ENCODE measurements at places on chromosomes 3 and 15.

- H3K27ac ChIP-seq: peak within 1 kb of the TSS; percentile 70
- DNase-seq: peak; percentile 94
- H3K4me3 ChIP-seq: peak within 1 kb of the TSS; percentile 80
- H3K4me1 ChIP-seq: peaks cover 7% of the 10 kb centered on the region
Measured at GRCh38 chr15:73051807-73052652, at the start of gene NEO1. Gene NEO1, plus strand, starts transcription at chr15:73052463. Its CDS starts 213 bp downstream, at chr15:73052676.

DNA sequence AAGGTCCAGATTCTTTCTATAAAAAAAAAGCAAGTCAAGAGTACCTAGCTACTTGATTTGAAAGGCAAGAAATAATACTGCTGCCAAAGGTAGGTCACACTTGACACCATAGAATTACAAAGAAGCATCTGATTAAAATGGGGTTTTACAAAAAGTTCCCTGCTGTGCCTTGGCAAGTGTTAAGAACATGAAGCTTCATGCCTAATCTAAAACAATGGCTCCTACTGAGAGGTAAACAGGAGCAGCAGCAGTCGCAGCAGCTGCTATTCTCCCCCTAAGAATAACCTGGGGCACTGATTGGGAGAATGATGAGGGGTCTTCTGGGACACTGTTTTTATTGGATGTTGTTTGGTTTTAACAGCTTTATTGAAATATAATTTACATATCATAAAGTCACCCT is 14.1 kb downstream of the UBP1 start:
- no peak overlapping the region for H3K27ac ChIP-seq
- no peaks in the 10 kb centered on the region for H3K27me3 ChIP-seq
- DNase-seq: no peak
- peaks cover 36% of the 10 kb centered on the region for H3K4me1 ChIP-seq
- H3K4me3 ChIP-seq: no peak overlapping the region

DNA sequence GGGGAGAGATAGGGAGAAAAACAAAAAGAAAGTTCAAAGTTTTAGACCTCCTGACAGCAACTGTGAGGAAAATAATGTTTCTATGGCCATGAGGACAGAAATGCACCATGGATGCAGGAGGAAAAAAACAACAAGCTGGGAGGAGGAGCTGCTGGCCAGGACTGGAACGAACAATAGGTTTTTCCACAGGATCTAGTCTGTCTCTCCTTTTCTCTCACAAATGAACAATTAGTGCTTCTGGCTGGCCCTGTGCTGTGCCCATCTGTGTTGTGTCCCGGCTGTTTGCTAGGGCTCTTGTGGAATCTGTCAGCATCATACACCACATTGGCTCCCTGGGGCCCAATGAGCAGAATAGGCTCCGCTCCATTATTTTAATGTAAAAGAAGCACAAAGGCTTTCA is 15.2 kb downstream of the GK5 start:
- DNase-seq: no peak
- H3K27me3 ChIP-seq: no peaks in the 10 kb centered on the region
- peaks cover 5% of the 10 kb centered on the region for H3K4me1 ChIP-seq

GRCh38 chr3:122928396-122929187 is 99.0 kb downstream of the SEMA5B start:
- no peak for DNase-seq
- H3K27ac ChIP-seq: no peak overlapping the region
- peaks cover 9% of the 10 kb centered on the region for H3K27me3 ChIP-seq

GRCh38 chr3:43022121-43022520 is 43.0 kb downstream of the GASK1A start:
- H3K4me3 ChIP-seq: no peak overlapping the region
- peaks cover 9% of the 10 kb centered on the region for H3K27me3 ChIP-seq
- no peaks in the 10 kb centered on the region for H3K36me3 ChIP-seq
- H3K27ac ChIP-seq: no peak overlapping the region

DNA sequence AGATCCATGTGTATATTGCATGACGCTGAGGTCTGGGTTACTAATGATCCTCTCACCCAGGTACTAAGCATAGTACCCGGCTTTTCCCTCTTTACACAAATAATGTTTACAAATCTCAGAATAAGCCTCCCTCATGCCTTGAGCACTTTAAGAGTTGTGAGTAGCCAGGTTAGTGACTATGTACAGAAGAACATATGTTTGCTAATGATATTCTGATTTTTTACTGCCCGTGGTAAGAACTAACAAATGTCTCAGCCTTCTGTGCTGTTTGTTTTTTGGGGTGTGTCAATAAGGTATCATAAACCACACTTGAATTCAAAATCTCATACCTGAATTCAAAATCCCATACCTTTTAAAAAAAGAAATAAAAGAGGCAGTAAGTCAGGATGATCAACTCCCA is 59.5 kb downstream of the ABCC5 start:
- no peaks in the 10 kb centered on the region for H3K4me1 ChIP-seq
- no peaks in the 10 kb centered on the region for H3K27me3 ChIP-seq
- H3K36me3 ChIP-seq: peaks cover 16% of the 10 kb centered on the region
- H3K4me3 ChIP-seq: no peak overlapping the region

DNA sequence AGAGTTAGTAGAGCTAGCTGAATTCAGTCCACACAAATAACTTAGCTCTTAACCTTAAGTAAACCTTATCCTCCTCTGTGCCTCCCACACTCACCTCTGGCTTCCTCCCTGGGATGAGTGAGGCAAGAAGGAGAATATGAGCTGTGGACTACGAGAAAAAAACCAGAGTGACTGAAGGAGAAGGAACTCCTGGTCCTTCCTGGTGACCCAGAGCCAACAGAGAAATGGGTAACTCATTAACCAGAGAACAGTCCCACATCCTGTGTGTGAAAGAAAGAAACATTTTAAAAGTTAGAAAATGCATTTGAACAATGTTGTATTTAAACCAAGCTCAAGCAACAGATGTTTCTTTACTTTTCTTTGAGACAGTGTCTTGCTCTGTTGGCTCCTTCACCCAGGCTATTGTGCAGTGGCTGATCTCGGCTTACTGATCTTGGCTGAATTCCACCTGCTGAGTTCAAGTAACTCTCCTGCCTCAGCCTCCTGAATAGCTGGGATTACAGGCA is 27.5 kb upstream of the FAM81A start:
- no peak overlapping the region for H3K4me3 ChIP-seq
- no peaks in the 10 kb centered on the region for H3K36me3 ChIP-seq
- DNase-seq: no peak
- H3K27me3 ChIP-seq: peaks cover 14% of the 10 kb centered on the region
- peaks cover 32% of the 10 kb centered on the region for H3K4me1 ChIP-seq

- H3K27ac ChIP-seq: no peak overlapping the region
- H3K4me3 ChIP-seq: no peak overlapping the region
- no peaks in the 10 kb centered on the region for H3K4me1 ChIP-seq
- peaks cover 25% of the 10 kb centered on the region for H3K27me3 ChIP-seq
- no peaks in the 10 kb centered on the region for H3K36me3 ChIP-seq
Measured at GRCh38 chr3:122964811-122965210, 62.8 kb downstream of the SEMA5B start.

- no peaks in the 10 kb centered on the region for H3K27me3 ChIP-seq
- no peak overlapping the region for H3K4me3 ChIP-seq
- no peak for DNase-seq
- H3K4me1 ChIP-seq: no peaks in the 10 kb centered on the region
- no peak overlapping the region for H3K27ac ChIP-seq
Measured at GRCh38 chr3:62559831-62560445, 186.6 kb upstream of the FEZF2 start.

- H3K4me1 ChIP-seq: peaks cover 17% of the 10 kb centered on the region
- no peak overlapping the region for H3K27ac ChIP-seq
Measured at GRCh38 chr3:10149226-10149625, 7.6 kb downstream of the VHL start.

GRCh38 chr3:186938716-186939115 is 8.4 kb downstream of the ST6GAL1 start:
- DNase-seq: no peak
- peaks cover 18% of the 10 kb centered on the region for H3K4me1 ChIP-seq
- H3K36me3 ChIP-seq: peaks cover 41% of the 10 kb centered on the region
- no peaks in the 10 kb centered on the region for H3K27me3 ChIP-seq
- H3K27ac ChIP-seq: no peak overlapping the region

- H3K27me3 ChIP-seq: peaks cover 21% of the 10 kb centered on the region
- DNase-seq: no peak
- H3K4me1 ChIP-seq: no peaks in the 10 kb centered on the region
- no peak overlapping the region for H3K27ac ChIP-seq
- H3K36me3 ChIP-seq: no peaks in the 10 kb centered on the region
- H3K4me3 ChIP-seq: no peak overlapping the region
Measured at GRCh38 chr15:91209726-91210125, 109.7 kb downstream of the SV2B start.

DNA sequence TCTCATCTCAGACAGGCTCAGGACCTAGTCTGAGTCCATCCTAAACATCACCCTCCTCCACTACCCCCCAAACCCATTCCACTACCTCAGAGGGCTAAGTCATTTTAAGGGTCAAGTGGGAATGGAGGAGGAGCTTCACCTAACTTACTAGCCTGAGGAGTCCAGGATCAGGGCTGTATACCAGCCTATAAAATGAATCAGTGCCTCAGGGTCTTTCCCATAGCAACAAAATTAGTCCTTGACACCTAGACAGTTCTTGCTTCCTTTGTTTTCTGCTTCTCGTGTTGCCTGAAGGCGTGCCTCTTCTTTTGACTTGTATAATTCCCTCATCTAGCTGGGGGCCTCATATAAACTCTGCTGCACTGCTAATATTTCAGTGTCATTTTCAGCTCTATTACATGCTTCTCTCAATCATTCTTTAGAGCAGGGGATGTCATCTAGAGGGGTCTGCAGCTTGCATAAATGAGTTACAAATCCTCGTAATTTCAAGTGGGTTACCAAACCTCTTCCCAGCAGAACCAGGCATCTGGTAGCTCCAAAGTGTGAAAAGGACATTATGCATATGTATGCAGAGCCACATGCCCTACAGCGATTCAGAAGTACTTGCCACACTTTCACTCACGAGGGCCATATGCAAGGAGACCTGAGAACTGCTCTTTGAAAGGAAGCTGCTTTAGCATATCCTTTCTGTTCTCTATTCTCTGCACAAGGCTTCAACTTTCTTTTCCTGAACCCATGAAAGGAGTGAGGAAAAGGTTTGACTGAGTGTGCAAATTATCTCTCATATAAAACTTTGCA is 311.7 kb upstream of the SEMA6D start:
- no peak overlapping the region for H3K27ac ChIP-seq
- no peaks in the 10 kb centered on the region for H3K27me3 ChIP-seq
- no peaks in the 10 kb centered on the region for H3K4me1 ChIP-seq
- no peaks in the 10 kb centered on the region for H3K36me3 ChIP-seq
- H3K4me3 ChIP-seq: no peak overlapping the region

DNA sequence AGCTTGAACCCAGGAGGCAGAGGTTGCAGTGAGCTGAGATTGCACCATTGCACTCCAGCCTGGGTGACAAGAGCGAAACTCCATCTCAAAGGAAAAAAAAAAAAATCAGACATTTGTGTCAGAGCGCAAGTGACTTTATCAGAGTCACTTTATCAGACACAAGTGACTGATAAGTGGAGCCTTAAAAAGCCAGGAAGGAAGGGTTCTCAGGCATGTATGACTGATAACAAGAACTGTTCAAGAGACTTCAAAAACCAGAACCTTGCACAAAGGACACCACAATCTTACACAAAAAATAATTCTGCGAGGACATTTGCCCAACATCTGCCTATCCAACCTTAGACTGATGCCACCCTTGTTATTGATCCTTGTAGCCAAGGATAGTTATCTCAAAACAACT is 13.3 kb upstream of the CFAP44 start:
- H3K27ac ChIP-seq: no peak overlapping the region
- no peaks in the 10 kb centered on the region for H3K27me3 ChIP-seq
- no peak overlapping the region for H3K4me3 ChIP-seq
- H3K4me1 ChIP-seq: no peaks in the 10 kb centered on the region
- peaks cover 28% of the 10 kb centered on the region for H3K36me3 ChIP-seq

DNA sequence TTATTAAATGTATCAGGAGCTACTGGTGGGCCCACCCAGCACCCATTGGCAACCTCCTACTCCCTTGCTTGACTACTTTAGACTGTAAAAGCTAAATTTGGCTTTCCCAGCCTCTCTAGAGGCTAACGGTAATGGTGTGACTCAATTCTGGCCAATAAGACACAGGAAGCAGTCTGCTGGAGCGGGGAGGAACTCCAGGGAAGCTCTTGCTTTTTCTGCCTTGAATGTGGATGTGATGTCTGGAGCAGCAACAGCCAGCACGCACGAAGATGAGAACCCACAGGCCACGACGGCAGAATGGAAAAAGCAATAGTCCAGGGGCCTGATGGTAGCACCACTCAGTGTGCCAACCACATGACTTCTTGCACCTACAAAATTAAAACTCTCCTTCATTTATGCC is 39.9 kb downstream of the RAB6B start:
- no peaks in the 10 kb centered on the region for H3K36me3 ChIP-seq
- no peaks in the 10 kb centered on the region for H3K27me3 ChIP-seq
- no peak for DNase-seq

- DNase-seq: no peak
- no peaks in the 10 kb centered on the region for H3K36me3 ChIP-seq
- H3K4me3 ChIP-seq: no peak overlapping the region
- no peaks in the 10 kb centered on the region for H3K4me1 ChIP-seq
Measured at GRCh38 chr3:79361748-79362378, 405.9 kb downstream of the ROBO1 start.

GRCh38 chr3:184672977-184673870 is 38.6 kb downstream of the MAGEF1 start:
- H3K4me1 ChIP-seq: peaks cover 3% of the 10 kb centered on the region
- peaks cover 19% of the 10 kb centered on the region for H3K27me3 ChIP-seq
- H3K4me3 ChIP-seq: no peak overlapping the region
- H3K36me3 ChIP-seq: no peaks in the 10 kb centered on the region

DNA sequence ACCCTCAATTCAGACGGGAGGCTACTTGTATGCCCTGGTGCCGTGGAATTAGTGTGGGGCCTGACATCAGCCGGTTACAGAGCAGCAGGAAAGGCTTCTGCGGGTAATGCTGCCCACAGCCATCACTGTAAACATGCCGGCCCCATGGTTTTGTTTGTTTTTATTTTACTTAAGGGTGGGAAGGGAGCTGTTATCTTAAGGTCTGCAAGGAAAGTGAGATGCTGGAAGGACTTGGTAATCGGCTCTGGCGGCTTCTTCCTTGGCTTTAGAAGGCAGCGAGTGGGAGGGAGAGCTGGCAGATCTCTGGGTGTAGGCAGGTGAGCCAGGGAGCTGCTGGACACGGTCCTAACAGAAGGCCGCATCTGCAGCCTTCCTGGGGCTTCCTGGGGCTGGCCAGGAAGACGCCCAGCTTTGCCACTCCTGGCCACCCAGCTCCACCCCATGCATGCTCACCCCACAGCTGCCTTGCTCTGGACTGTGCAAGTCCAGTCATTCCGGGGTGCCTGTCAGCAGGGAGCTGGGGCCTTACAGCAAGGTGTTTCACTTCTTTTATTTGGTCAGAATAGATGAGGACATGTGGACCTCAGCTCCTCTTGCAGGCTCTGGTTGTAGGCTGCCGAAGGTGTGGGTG is 54.1 kb upstream of the FURIN start:
- DNase-seq: no peak
- H3K36me3 ChIP-seq: peaks cover 58% of the 10 kb centered on the region
- H3K27ac ChIP-seq: peak overlapping the region; percentile 99
- H3K4me1 ChIP-seq: peaks cover 88% of the 10 kb centered on the region

DNA sequence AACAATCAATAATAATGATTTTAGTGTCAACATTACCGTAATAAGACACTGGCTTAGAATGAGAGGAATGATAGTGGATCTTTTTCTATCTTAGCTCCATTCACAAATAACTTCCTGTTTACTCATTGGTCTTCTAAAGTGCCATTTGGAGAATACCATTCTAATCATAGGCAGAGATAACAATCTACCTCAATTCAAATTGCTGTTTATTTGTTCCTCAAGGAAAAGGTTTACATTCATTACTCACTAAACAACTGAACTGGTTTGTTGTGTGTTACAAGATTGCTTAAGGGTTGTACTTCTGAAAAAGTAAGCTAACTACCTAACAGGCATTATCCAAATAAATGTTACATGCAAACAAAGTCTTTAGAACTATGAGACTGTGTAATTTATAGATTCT is 8.1 kb upstream of the PCOLCE2 start:
- H3K4me1 ChIP-seq: no peaks in the 10 kb centered on the region
- no peak for DNase-seq
- H3K27me3 ChIP-seq: peaks cover 20% of the 10 kb centered on the region
- H3K4me3 ChIP-seq: no peak overlapping the region
